ENCODE measurements at places on chromosomes 5 and 9.

DNA sequence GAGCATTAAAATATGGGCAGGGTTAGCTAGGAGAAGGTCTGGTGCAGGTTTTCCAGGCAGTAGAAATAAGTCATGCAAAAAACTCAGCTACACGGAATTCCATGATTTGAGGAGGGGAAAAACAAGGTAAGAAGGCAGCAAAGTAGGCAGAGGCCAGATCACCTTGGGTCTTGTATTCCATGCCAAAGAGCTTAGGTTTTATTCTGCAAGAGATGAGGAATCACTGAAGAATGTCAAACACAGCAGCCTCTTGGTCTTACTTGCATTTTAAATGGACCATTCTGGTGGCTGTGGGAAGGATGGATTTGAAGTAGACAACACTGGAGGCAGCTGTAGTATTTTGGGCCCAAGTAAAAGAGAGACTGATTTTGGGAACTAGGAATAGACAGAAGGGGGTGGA, 8.6 kb downstream of the TRPM3 start:
- no peaks in the 10 kb centered on the region for H3K4me1 ChIP-seq
- DNase-seq = no peak
- no peak overlapping the region for H3K4me3 ChIP-seq

GRCh38 chr5:116395226-116395625, 179.4 kb downstream of the SEMA6A start:
- H3K27me3 ChIP-seq = no peaks in the 10 kb centered on the region
- no peak overlapping the region for H3K4me3 ChIP-seq
- no peak for DNase-seq
- no peak overlapping the region for H3K27ac ChIP-seq
- peaks cover 17% of the 10 kb centered on the region for H3K36me3 ChIP-seq

- H3K4me3 ChIP-seq = peak overlapping the region; percentile 14
- H3K36me3 ChIP-seq = no peaks in the 10 kb centered on the region
- peak; percentile 82 for DNase-seq
- H3K27ac ChIP-seq = peak overlapping the region; percentile 87
Measured at GRCh38 chr5:119340597-119341218, 15.1 kb upstream of the TNFAIP8 start.

GRCh38 chr9:13377171-13377925, 97.9 kb upstream of the MPDZ start:
- DNase-seq = no peak
- no peaks in the 10 kb centered on the region for H3K36me3 ChIP-seq
- H3K27me3 ChIP-seq = no peaks in the 10 kb centered on the region
- no peak overlapping the region for H3K4me3 ChIP-seq
- no peaks in the 10 kb centered on the region for H3K4me1 ChIP-seq
